ENCODE measurements at places on chromosomes 7 and 10.
A peak's percentile ranks its signal among the peaks of the same experiment; 100 is the strongest.

- no peak for DNase-seq
Observed at GRCh38 chr7:80374321-80374720, 137.5 kb downstream of the GNAT3 start.

- no peak for DNase-seq
Observed at GRCh38 chr10:66723608-66724400, 202.0 kb upstream of the LRRTM3 start.

DNA sequence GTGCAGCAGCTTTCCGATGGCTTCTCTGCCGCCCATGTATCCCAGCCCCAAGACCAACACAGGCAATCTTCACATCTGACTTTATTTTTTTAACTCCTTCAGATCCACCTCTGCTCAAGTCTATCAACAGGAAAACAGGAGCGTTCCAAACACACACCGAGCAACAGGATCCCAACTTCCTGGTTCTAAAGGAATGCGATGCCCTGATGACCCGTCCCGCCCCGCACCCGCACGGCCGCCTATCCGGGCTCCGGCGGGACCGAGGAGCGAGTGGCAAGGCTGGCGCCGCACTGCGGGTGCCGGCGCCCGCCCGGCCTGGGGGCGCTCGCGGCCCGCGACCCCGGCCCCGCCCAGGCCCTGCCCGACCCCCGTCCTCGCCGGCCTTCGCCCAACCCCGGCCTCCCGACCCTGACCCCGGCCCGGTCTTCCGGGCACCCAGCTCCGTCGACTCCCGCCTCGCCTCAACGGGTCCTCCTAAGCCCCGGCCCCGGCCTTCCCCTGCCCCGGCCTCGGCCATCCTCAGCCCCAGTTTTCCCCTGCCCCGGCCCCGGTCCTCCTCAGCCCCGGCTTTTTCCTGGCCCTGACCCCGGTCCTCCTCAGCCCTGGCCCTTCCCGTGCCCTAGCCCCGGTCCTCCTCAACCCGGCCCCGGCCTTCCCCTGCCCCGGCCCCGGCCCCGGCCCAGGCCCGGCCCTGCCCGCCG is 730 bp downstream of the LARP4B start:
- no peak for DNase-seq

GRCh38 chr10:54914049-54914448 is 113.0 kb upstream of the PCDH15 start:
- no peak for DNase-seq

DNA sequence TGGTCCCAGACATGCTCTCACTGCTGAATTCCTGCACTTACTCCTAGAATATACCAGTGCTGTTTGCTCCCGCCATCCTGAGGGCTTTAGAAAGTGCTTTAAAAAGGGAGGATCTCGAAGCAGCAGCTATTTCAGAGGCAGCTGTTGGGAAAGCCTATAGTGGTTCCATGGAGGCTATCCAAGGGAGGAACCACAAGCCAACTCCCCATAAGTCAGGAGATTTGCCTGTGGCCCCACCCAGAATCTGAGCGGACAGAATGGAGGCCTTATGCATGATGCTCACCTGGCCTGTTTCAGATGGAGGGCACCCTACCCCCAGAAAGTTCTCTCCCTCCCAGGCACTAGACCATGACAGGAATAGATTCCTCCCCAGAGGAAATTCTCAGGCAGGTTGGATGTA is 2.3 kb upstream of the KCNIP2 start:
- DNase-seq: no peak

- DNase-seq: no peak
Observed at GRCh38 chr7:105028004-105028403, 14.0 kb downstream of the KMT2E start.

DNA sequence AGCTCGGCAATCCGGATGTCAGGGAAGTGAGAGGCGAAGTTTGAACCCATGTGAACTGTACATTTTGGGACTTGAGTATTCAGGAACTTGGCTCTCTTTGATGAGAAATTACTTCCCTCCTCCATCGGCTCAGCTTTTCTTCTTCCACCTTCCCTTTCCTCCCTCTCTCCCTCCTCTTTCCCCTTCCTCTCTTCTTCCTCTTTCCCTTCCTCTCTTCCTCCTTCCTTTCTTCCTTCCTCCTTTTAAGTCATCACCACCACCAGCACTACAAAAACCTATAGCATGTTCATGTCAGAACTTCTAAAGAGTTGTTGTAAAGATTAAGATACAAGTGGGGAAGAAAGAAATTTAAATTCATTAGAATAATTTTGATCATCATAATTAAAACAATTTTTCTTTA is 31.9 kb upstream of the CDHR3 start:
- no peak for DNase-seq

GRCh38 chr10:32379318-32379949 is 32.5 kb upstream of the EPC1 start:
- DNase-seq: no peak

DNA sequence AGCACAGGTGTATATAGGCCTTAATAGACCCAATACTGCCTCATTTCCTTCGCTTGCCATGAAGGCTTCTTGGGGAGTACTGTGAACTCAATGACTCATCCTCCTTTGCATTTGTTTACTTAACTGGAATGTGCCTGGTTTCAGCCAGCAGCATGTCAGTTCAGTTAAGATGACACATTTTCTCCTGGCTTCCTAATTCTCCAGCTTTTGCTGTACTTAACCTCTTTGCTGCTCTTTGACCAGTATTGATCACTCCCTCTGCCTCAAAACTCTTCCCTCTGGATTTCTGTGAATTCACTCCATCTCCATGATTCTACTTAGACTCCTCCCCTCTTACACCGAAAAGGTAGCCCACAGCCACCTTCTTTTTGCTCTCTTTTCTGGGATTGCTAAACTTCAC is 135.7 kb downstream of the MAGI2 start:
- peak; percentile 18 for DNase-seq

Measured in T1000 (cell line).